ENCODE measurements at places on chromosomes 16 and 17. TPM values are rescaled to one million over a fixed set of nuclear protein-coding genes. Genes with fewer than 3 reads are reported as not detected.

Gene CA4
- total RNA-seq = not detected

Gene MSLN
- 0.31 TPM for total RNA-seq

GRCh38 chr17:74543406-74543805 is 2.5 kb downstream of the CD300C start:
- no peak for DNase-seq
- no peak overlapping the region for H3K4me3 ChIP-seq

DNA sequence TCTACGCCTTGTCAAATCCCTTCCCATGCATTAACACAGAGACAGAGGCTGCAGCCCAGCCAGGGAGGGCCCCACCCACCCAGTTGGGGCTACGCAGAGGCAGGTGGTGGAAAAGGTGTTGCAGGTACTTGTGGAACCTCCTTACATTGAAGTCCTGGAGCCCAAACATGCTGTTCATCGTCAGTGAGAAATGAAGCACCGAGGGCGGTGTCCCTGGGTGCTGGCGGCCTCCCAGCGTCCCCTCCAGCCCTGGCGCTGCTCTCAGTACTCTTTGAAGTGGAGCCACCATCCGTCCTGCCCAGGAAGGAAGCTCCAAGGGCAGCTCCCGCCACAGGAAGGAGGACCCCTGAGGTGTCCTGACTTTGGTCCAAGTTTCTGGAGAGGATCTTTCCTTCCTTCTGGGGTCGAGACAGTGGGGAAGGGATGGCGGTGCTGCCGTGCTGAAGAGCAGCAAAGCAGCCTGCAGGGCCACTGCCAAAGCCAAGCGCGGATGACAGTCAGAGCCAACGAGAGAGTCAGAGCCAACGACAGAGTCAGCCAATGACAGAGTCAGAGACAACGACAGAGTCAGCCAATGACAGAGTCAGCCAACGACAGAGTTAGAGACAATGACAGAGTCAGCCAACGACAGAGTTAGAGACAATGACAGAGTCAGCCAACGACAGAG is 23.4 kb downstream of the LMF1 start:
- H3K27ac ChIP-seq = no peak overlapping the region
- DNase-seq = no peak

DNA sequence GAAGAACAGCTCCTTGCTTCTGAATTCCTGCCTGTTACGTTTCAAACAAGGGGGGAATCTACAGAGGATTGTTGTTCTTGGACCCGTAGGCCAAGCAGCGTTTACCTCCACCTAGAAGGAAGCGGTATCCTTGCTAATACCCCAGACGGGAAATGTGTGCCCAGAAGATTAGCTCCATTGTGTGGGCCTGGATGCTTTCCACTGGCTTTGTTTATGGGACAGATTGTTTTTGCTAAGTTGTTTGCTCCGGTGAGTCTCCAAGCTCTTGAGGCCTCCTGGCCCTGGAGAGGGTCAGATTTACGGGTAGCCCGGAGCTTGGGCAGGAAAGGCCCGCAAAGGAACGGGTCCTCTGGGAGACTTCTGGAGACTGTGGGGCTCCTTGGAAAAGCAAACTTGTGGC is 28.4 kb upstream of the MRTFB start:
- no peak for DNase-seq
- H3K27me3 ChIP-seq = no peaks in the 10 kb centered on the region
- H3K4me1 ChIP-seq = no peaks in the 10 kb centered on the region
- peak overlapping the region; percentile 35 for H3K27ac ChIP-seq
- H3K36me3 ChIP-seq = no peaks in the 10 kb centered on the region

DNA sequence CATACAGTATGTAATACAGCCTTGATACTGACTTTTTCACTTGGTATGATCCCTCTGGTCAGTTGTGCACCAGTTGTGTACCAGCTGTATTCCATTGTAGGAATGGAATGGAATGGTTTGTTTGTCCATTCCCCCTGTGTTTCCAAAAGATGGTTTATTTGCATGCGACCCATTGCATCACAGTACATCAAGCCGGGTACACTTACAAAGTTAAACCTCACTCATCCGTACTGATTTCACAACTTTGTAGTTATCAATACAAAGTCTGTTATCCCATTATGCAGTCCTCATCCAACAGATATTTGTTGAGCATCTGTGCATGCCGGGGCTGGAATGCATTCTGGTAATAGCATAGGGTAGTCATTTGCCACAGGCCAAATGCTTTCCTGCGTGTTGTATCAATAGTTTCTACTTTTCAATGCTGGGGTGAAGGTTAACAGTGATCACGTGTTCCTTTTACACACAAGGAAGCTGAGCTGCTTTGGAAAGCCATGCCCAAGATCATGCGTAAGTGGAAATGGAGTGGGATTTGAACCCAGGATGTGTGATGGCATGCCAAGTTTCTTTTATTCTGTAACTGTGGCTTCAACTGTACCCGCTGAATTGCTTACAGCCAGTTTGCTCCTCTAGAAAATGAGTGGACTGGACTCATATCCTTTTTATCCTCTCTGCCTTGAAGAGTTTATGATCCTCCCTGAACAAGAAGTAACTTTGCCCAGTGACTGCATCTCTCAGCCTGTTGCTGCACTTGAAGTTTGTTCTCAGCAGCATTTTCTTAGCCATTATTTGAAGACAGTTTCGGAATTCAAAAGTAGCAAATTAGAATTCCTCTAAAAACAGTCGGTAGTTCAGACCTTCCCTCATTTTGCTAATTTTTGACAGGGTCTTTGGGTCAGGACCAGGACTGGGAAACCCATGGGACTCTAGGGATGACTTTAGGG is 228.5 kb downstream of the CCDC182 start:
- no peaks in the 10 kb centered on the region for H3K27me3 ChIP-seq
- no peaks in the 10 kb centered on the region for H3K4me1 ChIP-seq
- no peak overlapping the region for H3K4me3 ChIP-seq
- DNase-seq = no peak
- H3K27ac ChIP-seq = no peak overlapping the region

DNA sequence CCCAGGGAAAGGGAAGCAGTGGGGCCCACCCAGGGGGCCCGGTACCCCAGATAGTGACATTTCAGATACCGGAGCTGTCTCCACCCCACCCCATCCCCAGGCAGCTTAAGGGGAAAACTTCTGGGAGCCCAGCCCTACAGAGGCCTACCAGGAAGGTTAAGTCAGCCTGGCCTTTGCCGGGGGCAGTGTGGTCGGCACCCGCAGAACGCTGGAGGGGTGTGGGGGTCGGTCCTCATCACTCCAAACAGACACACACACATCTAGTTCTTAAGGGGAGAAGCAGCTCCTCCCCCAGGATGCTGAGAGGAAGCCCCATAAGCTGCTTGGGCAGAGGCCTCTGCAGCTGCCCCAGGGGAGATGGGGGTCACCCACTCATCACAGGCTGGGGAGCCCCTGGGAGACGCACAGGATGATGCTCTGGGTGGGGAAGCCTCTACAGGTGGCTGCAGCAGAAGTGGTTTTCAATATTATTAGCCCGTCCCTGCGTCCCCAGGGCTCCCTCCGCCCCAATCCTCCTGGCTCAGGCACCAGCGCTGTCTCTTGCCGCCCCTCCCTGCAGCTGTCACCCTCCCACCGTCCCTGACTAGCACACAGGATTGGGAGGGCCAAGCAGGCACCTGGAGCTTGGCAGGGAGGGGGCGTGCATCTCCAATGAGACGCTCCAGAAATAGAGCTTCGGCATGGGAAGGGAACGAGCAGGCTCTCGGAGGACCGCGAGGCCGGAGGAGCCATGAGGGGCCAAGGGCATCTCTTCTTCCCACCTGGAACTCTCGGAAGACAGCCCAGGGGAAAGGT is 1.4 kb upstream of the ABR start:
- no peak for DNase-seq
- no peak overlapping the region for H3K27ac ChIP-seq
- no peaks in the 10 kb centered on the region for H3K36me3 ChIP-seq
- H3K4me3 ChIP-seq = no peak overlapping the region
- peaks cover 51% of the 10 kb centered on the region for H3K4me1 ChIP-seq

GRCh38 chr17:27485125-27485524 is 28.9 kb downstream of the KSR1 start:
- DNase-seq = no peak
- H3K4me1 ChIP-seq = peaks cover 41% of the 10 kb centered on the region
- no peaks in the 10 kb centered on the region for H3K36me3 ChIP-seq
- H3K27ac ChIP-seq = no peak overlapping the region
- H3K27me3 ChIP-seq = no peaks in the 10 kb centered on the region

- no peak overlapping the region for H3K4me3 ChIP-seq
- no peaks in the 10 kb centered on the region for H3K4me1 ChIP-seq
- no peaks in the 10 kb centered on the region for H3K27me3 ChIP-seq
Measured at GRCh38 chr17:80640366-80641084, 95.9 kb downstream of the RPTOR start.

GRCh38 chr17:9195411-9195810 is 174.1 kb downstream of the NTN1 start:
- H3K27me3 ChIP-seq = no peaks in the 10 kb centered on the region
- H3K27ac ChIP-seq = no peak overlapping the region
- no peak for DNase-seq
- no peaks in the 10 kb centered on the region for H3K36me3 ChIP-seq

- H3K4me3 ChIP-seq = no peak overlapping the region
- H3K4me1 ChIP-seq = no peaks in the 10 kb centered on the region
Measured at GRCh38 chr17:13792314-13792713, 190.6 kb upstream of the HS3ST3A1 start.

DNA sequence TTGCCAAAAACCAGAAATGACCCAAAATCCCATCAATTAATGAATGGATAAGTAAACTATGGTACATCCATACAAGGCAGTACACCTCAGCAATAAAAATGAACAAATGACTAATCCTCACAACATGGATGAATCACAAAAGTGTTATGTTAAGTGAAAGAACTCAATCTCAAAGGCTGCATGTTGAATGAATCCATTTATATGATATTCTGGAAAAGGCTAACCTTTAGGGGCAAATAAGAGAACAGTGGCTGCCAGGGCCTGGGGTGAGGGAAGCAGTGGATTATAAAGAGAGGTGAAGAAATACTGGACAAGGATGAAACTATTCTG is 46.1 kb upstream of the MSI2 start:
- H3K36me3 ChIP-seq = no peaks in the 10 kb centered on the region
- H3K27me3 ChIP-seq = no peaks in the 10 kb centered on the region
- H3K4me3 ChIP-seq = no peak overlapping the region
- no peak overlapping the region for H3K27ac ChIP-seq
- H3K4me1 ChIP-seq = peaks cover 2% of the 10 kb centered on the region

DNA sequence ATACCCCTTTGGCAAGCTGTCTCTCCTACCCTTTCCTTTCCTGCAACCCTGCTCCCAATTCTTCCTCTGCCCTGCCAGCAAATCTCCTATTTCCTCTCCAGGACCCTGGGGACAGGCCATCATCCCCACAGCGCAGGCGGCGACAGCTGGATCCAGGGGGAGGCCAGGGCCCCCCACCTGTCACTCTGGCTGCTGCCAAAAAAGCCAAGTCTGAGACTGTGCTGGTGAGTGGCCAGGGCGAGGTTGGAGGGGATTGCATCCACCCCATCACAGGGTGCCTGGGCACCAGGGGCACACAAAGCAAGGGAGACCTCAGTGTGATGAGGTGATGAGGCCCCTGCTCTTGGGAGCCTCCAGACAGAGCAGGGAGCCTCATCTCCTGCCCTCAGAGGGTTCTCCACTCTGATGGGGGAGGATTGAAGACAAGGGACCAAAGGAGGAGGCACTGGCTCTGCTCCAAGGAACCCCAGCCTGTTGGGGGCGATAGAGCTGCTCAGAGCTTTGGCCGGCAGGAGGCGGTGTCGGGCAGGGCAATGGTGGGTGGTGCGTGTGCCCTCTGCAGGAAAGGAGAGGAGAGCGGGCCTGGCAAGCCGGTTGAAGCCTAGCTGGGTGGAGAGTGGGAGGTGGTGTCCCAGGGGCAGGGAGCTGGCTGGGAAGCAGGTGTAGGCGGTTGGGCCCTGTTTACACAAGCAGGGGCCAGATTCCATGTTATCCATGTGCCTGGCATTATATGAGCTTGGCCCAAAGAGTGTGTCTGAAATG is 15.6 kb upstream of the PDK2 start:
- no peaks in the 10 kb centered on the region for H3K27me3 ChIP-seq
- peaks cover 19% of the 10 kb centered on the region for H3K4me1 ChIP-seq
- H3K27ac ChIP-seq = no peak overlapping the region
- DNase-seq = no peak

DNA sequence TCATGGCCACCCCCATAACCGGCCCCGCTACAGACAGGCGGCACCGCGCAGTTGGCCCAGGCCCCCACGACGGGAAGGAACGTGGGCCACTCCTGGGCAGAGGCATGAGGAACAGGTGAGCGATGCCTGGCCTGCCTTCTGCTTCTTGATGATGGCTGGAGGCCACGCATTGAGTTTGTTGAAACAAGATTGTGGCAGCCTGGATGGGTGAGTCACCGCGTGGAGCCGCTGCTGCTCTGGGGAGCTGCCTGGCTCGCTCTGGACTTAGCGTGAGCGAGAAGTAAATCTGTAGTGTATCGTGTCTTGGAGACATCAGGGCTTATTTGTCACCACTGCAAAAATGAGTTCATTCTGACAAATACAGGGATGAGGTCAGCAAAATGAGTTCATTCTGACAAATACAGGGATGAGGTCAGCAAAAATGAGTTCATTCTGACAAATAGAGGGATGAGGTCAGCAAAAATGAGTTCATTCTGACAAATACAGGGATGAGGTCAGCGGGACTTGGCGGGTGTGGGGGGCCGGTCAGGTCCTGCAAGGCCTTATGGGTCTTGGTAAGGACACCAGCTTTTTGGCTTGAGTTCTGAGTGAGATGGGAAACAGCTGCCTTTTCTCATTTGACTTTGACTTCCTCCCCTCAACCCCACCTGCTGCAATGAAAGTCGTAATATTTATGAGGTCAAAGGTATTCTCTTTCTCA is 93.0 kb downstream of the SEC14L1 start:
- H3K4me1 ChIP-seq = peaks cover 19% of the 10 kb centered on the region
- H3K27me3 ChIP-seq = no peaks in the 10 kb centered on the region
- DNase-seq = no peak
- H3K27ac ChIP-seq = no peak overlapping the region
- H3K36me3 ChIP-seq = no peaks in the 10 kb centered on the region
- no peak overlapping the region for H3K4me3 ChIP-seq

- H3K4me3 ChIP-seq = no peak overlapping the region
- H3K4me1 ChIP-seq = peaks cover 32% of the 10 kb centered on the region
- DNase-seq = no peak
- H3K27me3 ChIP-seq = no peaks in the 10 kb centered on the region
- peak overlapping the region; percentile 17 for H3K27ac ChIP-seq
Measured at GRCh38 chr17:75009139-75009724, 3.2 kb upstream of the MRPL58 start.

- peaks cover 7% of the 10 kb centered on the region for H3K4me1 ChIP-seq
- DNase-seq = no peak
- H3K27me3 ChIP-seq = peaks cover 7% of the 10 kb centered on the region
Measured at GRCh38 chr17:72379516-72379915, 258.7 kb downstream of the SOX9 start.

DNA sequence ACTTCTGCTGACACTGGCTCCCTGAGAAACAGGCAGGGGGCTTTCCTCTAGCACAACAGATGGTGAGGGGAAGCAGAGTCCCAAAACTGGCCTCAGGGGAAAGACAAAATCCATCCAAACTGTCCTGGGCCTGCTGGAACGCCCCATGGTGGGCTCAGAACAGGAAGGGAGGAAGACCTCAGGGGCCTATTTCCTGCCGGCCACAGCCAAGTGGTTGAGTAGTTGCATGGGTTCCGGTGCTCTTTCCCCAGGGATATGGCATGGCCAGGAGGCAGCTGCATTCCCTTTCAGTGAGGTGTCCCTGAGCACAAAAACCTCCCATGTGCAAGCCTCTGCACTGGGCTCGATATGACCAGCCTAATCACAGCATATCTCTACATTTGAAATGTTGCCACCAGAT is 303.0 kb upstream of the IRX5 start:
- H3K4me3 ChIP-seq = no peak overlapping the region
- no peaks in the 10 kb centered on the region for H3K36me3 ChIP-seq
- no peaks in the 10 kb centered on the region for H3K27me3 ChIP-seq
- no peaks in the 10 kb centered on the region for H3K4me1 ChIP-seq
- DNase-seq = no peak

Data from suprapubic skin (tissue), 4 donors.